EL (cell line): ENCODE measurements at places on chromosomes 7 and 10.

GRCh38 chr7:41336981-41337380, 365.9 kb downstream of the INHBA start:
- no peak for DNase-seq

- DNase-seq: no peak
These were observed 128.1 kb upstream of the NANOS1 start for GRCh38 chr10:118901380-118901779.

GRCh38 chr10:79045566-79046175, 23.1 kb upstream of the ZMIZ1 start:
- no peak for DNase-seq

DNA sequence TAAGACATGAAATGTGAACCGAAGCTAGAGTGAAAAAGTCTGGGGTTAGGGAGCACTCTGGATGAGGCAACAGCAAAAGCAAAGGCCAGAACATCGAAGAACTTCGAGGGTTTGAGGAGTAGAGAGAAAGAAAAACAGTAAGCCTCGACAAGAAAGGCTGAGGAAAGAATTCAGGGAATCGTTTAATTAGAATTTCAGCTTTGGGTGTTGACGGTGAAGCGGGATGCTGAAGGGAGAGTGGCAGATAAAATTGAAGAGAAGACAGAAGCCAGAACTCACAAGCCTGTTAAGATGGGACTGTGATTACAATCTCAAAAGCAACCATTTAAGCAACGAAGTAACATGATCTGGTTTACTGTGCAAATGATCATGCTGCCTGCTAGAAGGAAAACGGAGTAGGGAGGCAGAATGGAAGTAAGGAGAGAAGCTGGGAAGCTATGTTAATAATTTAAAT, 2.1 kb downstream of the TRDMT1 start:
- DNase-seq: peak; percentile 46

GRCh38 chr10:84659497-84660439, 331.4 kb downstream of the CCSER2 start:
- no peak for DNase-seq

DNA sequence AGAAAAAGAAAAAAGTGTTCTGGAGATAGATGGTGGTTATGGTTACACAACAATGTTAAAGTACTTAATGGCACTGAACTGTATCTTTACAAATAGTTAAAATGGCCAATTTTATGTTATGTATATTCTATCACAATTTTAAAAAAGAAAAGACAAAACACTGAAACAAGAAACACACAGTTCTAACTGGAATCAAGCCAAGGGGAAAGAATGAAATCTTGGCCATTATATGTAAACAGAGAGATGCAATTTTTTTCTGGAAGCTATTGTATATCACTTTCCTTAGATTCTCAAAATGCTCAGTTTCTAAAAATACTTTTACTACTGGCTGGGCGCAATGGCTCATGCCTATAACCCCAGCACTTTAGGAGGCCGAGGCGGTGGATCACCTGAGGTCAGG, 4.1 kb downstream of the COA1 start:
- DNase-seq: no peak

GRCh38 chr10:84563868-84564267, 235.5 kb downstream of the CCSER2 start:
- DNase-seq: no peak

GRCh38 chr10:11587722-11588259, 23.7 kb downstream of the USP6NL start:
- no peak for DNase-seq

GRCh38 chr7:146136357-146136875, 19.8 kb downstream of the CNTNAP2 start:
- no peak for DNase-seq

- no peak for DNase-seq
These were observed 91.1 kb downstream of the VOPP1 start for GRCh38 chr7:55481155-55481554.

DNA sequence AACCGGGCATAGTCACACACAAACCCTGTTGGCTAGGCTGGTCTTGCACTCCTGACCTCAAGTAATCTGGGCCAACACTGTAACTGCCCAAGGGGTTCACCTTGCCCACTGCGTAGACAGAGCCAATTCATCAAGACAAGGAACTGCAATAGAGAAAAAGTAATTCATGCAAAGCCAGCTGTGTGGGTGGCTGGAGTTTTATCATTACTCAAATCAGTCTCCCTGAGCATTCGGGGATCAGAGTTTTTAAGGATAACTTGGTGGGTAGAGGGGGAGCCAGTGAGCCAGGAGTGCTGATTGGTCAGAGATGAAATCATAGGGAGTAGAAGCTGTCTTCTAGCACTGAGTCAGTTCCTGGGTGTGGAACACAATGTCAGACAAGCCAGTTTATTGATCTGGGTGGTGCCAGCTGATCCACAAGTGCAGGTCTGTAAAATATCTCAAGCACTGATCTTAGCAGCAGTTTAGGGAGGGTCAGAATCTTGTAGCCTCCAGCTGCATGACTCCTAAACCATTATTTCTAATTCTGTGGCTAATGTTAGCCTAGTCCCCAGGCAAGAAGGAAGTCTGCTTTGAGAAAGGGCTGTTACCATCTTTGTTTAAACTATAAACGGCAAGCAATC, 15.6 kb upstream of the FXYD4 start:
- DNase-seq: peak; percentile 79

GRCh38 chr10:374354-374753, 239.1 kb downstream of the ZMYND11 start:
- DNase-seq: no peak

GRCh38 chr10:79628988-79629954, 18.5 kb downstream of the SFTPA1 start:
- no peak for DNase-seq

DNA sequence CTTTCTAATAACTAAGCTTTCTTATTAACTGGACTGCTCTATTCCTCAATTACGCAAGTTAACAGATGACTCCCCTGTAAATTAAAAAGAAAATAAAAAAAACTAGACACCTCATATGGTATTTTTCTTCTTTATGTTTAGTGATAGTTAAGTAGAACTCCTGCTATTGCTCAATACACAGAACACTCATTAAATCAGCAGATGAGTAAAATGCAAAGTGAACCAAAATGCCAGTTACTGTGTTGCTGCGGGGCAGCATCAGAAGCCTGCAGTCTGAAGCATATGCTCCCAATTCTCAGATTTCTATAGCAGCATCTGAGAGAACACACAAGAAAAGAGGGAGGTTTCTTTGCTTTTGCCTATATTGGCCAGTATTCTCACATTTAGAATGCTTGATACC, 28.4 kb downstream of the CDK6 start:
- DNase-seq: peak; percentile 48

DNA sequence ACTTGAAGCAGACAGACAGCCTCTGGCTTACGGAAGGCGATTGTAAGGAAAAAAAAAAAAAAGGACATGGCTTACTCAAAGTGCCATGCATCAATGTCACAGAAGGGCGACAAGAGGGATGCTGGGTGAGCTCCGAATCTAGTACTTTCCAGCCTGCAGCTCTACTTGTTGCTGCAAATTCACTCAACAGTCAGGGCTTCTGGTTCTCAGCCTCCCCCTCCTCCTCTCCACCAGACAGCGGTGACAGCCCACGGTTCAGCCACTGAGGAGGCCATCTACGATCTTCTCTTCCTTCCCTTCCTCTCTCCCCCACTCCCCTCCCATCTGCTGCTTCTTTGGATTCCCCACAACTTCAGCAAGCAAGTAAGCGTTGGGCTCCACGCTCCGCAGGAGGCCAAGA, 63.5 kb downstream of the PRKAG2 start:
- no peak for DNase-seq

DNA sequence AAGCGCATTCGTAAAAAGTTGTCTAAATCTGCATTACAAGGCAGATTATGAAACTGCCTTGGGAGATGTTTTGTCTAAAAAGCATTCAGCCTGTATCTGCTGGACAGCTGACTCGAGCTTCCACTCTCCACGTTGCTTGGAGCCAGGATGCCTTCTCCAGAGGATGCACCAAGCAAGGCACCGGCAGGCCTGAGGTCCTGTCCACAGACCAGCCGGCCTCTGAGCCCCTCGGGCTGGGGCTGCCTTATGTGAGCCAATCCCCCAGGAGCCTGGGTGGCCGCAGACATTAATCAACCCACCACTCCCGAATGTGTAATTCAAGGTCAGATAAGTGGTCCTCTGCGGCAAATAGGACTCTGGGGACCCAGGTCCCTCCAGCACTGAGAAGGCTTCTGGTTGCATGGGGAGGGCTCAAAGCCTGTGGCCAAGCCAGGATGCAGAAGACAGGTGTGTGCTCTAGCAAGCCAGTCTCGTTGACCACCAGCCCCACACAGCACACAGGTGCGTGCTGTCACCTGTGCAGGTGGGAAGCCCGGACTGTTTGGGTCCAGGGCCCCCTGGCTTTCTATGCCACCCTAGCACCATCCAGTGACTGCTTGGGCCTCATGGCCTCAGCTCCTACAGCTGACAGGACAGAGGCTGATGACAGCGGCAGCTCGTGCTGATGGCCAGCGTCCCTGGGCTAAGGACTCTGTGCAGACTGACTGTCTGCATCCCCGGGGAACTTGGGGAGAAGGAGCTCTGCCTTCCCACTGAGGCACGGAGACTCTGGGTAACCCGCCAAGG, 4.8 kb upstream of the RET start:
- no peak for DNase-seq

DNA sequence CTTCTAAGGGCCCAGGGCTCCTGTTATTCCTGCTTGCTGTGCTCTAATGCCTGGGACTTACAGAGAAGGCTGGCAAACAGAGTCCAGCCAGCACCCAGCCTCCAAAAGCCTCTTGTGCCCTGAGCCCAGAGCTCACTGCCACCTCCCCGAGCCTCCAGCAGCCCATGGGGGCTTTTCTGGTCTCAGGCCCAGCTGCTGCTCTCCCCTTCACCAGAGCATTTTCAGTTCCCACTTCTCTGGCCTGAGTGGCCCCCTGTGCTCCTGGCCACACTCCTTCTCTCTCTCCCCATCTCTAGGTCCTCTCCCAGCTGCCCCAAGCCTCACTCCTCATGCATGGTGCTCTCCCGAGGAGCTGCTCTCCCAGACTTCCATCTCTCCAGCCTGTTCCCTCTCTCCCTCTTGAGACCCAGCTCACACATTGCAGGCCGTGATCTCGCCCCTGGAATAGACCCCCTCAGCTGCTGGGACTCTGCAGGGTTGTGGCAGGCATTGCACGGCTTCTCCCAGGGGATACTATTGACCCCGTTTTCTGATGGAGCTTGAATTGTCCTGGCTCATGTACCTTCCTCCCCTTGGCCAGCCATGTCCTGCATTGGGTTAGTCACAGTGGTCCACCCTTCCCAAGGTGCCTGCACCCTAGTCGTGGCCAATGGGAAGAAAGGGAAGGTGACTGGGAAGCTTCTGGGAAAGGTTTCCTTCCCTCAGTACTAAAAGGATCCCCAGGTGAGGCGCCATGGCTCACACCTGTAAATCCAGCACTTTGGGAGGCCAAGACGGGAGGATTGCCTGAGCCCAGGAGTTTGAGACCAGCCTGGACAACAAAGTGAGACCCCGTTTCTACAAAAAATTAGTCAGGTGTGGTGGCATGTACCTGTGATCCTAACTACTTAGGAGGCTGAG, 9.0 kb upstream of the RASSF4 start:
- no peak for DNase-seq

GRCh38 chr7:118372530-118372929, 148.0 kb downstream of the ANKRD7 start:
- no peak for DNase-seq

GRCh38 chr10:112120491-112120890, 63.1 kb downstream of the GPAM start:
- no peak for DNase-seq

DNA sequence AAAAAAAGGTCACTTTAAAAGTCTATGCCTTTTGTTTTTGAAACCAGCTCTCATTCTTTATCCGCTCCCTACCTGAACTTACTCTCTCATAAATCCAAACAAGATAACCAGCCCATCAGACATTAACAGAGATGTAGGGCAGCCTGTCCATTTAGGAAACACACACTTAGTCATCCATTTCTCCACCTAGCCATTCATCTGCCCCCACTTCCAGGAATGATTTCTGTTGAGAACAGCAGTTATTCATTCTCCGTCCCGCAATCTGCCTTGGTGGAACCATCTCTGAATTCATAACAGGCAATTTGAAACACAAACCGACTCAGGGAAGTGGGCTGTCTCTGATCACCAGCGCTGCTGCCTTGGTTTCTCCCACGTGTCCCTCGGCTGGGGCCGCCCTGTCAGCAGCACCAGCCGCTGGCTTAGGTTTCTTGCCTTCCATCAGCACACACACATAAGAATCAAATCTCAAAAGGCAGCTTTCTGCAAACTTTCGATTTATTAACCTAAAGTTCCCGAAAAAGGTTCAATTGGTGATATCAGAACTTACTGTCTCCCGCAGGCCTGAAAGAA, 528.2 kb upstream of the NRP1 start:
- no peak for DNase-seq

GRCh38 chr10:94085766-94086437, 92.2 kb downstream of the PLCE1 start:
- no peak for DNase-seq

DNA sequence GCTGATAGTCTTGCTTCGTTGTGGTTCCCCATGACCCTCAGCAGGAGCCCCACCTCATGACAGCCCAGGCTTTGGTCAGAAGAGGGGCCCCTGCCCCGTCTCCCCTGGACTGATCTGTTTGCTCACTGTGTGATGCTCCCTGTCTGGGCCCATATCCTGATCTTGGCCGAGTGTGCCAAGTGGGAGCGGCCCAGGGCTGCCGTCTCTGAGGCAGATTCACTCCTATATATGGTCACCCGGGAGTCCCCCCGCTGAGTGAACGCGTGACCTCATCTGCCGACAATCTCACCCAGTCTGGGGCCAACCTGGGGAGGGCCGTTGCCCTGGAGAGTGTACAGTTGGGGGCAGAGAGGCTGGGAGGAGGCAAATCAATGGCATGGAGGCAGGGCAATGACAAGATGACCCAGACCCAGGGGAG, 34.5 kb downstream of the PPIF start:
- peak; percentile 98 for DNase-seq

- DNase-seq: peak; percentile 64
These were observed 129.3 kb downstream of the MYOF start for GRCh38 chr10:93352638-93353383.

DNA sequence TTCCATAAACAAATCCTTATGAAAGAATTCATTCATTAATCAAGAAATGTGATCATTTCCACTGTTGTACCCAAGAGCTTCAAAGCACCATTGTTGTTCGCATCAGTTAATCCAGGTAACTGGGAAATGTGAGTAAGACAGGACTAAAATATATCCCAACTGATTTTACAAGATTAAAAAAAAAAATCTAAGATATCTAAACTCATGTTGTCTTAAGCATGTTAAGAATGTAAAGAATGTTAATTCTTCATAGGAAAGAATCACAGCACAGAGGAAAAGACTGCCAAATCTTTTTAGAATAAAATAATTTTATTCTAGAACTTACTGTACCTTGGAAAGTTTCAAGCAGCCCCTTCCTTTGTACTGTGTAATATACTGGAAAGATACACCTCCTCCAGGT, 16.4 kb downstream of the FZD1 start:
- no peak for DNase-seq

DNA sequence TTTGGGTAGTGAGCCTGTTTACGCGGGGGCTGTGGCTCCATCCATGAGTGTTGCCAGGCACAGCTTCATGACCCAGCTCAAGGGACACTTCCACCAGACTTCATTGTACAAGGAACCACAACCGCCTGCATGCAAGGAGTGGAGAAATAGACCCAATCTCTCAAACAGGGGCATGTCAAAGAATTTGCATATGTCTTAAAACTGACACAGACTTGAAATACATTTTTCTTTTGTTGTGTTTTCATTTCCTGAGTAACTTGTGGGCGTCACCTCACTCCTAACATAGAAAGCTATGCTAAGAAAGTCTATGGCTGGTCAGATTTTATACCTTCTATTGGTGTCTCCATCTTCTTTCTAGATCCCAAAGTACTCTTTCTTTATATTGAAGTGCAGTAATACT, 266.2 kb upstream of the RNF32 start:
- DNase-seq: no peak

GRCh38 chr10:113491967-113492565, 60.8 kb upstream of the HABP2 start:
- DNase-seq: no peak
